RWPE2 (cell line): ENCODE measurements at places on chromosomes 7 and 10.
A peak's percentile ranks its signal among the peaks of the same experiment; 100 is the strongest.

DNA sequence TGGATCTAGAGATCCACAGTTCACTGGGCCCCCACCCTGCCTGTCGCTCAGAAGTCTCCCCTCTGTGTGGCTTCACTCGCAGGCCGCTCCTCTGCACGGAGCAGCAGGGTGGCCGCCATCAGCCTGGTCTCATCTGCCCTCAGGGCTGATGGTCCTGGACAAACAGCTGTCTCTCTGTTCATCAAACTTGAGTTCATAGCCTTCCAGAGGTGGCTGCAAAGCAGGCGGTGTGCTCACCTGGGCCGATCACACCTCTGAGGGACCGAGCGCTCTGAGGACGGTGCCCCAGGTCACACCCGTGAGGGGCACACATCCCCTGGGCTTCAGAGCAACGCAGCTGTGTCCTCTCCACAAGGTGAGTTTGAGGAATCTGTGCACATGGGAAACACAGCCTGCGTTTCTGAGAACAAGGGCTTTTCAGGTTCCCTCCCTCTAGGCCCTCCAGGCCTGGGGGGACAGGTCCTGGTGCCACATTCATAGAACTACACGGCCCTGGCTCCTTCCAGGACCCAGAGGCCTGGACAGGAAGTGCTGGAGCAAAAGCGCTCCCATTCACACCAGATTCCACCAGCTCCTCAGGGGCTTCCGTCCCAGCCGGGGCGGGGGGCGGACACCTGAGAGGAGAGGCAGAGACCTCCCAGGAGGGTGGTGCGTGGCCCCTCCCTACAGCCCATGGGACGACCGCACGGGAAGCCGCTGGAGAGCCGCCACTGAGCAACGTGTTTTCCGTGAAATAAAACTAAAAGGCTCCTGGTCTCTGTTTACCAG is 31.2 kb upstream of the FAM20C start:
- peak; percentile 52 for DNase-seq

GRCh38 chr10:28800144-28800543 is 122.8 kb downstream of the BAMBI start:
- no peak for DNase-seq

GRCh38 chr10:78996792-78997129 is 72.0 kb upstream of the ZMIZ1 start:
- DNase-seq: no peak

DNA sequence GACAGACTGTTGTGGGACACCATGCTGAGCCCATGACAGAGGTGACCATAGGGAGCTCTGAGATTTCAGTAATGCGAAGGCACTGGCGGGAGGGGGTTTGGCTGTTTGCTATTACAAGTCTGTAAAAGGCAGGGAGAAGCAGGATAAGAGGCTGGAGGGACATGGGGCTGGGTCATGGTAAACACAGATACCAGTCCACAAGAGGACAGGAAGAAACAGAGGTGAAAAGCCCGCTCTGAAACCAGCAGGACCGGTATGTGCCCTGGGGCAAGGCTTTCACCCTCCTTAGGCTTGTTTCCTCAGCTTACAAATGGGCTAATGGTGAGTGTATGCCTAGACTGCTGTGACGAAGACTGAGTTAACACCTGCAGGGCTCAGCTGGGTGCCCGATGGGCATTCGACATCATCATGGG is 34.1 kb downstream of the ANXA11 start:
- DNase-seq: no peak

- no peak for DNase-seq
Measured at GRCh38 chr7:33446551-33446950, 317.2 kb downstream of the BBS9 start.

GRCh38 chr7:130419658-130420057 is 21.2 kb downstream of the CEP41 start:
- DNase-seq: no peak

DNA sequence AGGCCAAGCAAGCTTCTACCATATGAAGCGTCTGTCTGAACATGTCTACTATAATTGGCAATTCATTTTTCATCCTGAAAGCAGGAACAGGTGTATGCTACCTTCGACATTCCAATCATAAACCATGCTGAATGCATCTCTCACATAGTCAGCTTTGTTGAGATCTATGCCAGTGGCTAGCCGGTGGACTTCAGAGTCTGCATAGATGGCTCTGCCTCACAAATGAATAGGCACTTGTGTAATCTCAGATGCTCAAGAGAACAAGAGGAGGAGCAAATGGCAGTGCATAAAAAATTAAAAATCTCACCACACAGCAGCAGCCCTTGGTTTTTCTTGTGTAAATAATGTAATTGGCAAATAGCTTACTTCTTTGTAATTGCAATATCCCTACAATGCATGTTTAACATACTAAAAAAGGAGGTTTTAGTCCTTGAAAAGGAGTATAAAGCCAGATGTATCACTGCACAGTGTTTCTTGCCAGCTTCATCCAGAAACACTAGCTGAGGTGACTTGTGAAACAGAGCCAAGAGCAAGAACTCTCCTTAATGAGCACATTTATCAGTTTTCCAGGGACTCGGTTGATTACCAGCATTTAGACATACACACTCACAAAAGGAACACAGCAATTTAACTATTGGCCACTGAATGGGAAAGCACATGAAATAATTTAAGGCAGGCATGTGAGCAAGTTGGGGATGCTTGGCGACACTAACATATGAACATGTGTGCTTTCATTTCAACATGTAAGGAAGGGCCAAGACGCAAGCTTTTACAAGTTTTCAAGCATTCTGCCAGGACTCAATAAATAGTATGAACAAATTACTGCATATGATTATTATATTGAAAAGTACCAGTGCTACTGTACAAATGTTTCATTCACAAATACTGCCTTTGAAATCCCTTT is 249.9 kb upstream of the PLXNA4 start:
- DNase-seq: no peak

GRCh38 chr10:4361581-4361980 is 464.4 kb upstream of the AKR1E2 start:
- no peak for DNase-seq

- DNase-seq: no peak
Measured at GRCh38 chr10:119235356-119235755, 28.0 kb downstream of the GRK5 start.
